ENCODE measurements at places on chromosomes 11 and 22.

GRCh38 chr11:45517171-45517770 is 148.2 kb downstream of the CHST1 start:
- DNase-seq = no peak

- no peak for DNase-seq
Measured at GRCh38 chr11:66478729-66479393, 1.4 kb upstream of the DPP3 start.

GRCh38 chr22:37686002-37686982 is at the start of gene NOL12:
Gene NOL12 (plus strand): TSS chr22:37686343. CDS start chr22:37686393, 50 bp downstream.
- DNase-seq = peak; percentile 65

- DNase-seq = no peak
Measured at GRCh38 chr11:7484645-7485044, 661 bp upstream of the OLFML1 start.

DNA sequence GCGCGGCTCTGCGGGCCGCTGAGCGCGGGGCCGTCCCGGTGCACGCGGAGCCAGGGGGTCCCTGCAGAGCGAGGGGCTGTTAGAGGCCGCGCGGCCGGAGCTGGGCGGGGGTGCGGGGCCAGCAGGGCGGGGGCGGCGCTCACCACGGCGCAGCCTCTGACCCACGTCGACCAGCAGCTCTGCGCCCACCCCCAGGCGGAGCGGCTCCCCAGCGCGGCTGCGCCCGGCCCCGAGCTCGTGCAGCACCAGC is 385 bp upstream of the SCO2 start:
- peak; percentile 66 for DNase-seq

DNA sequence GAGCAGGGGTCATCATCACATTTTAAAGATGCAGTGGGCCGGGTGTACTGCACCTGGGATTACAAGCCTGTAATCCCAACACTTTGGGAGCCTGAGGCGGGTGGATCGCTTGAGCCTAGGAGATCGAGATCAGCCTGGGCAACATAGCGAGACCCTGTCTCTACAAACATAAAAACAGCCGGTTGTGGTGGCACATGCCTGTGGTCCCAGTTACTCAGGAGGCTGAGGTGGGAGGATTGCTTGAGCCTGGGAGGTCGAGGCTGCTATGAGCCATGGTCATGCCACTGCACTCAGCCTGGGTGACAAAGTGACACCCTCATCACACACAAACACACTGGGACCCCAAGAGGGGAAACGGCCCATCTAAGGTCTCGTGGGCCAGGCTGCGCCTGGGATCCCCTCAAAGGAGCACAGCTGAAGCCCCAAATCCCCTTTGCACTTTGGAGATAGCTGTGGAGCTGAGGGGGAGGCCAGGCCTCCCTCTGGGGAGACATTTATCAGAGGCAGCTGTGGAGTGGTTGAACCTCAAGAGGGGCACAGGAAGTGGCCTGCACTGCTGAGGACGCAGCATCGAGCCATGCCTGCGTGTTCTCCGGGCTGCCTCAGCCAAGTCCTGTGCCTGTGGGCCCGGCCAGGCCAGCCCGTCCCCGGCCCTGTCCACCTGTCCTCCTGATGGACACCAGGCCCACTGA is 27.5 kb downstream of the OSBPL5 start:
- no peak for DNase-seq

GRCh38 chr11:134630861-134631260 is 218.8 kb upstream of the B3GAT1 start:
- DNase-seq = no peak

DNA sequence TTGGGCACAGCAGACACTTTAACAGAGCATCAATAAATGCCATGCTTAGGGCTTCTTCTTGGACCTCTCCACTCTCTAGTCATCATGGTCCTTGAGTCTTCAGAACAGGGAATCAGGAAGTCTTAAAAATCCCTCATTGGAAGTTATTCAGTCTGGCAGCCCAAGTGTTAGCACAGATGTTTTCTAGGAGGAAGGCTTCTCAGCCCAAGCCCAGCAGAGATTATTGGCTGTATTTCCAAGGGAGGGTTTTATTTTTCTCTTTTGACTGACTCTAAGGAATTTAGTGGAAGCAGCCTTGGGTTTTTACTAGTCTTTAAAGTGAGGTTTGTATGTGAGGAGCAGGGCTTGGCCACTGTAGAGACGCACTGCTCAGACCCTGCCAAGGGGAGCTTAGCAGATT is 41.9 kb downstream of the CEP164 start:
- no peak for DNase-seq

DNA sequence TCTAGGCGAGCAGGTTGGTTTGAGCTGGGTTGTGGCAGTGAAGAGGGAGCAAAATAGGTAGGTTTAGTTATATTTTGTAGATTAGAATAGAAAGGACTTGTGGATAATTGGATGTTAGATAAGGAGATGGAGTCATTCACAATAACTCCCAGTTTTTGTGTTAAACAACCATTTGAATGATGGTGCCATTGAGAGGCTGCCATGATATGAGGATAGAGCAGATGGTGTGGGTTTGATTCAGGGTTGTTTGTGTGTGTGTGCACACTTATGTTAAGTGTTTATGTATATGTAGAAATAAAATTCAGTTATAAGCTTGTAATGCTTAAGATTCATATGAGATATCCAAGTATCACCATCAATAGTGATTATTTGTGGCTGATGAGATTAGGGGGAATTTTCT is 166.6 kb downstream of the NXPE2 start:
- no peak for DNase-seq

GRCh38 chr11:104089481-104089880 is 53.0 kb downstream of the DDI1 start:
- DNase-seq = no peak

DNA sequence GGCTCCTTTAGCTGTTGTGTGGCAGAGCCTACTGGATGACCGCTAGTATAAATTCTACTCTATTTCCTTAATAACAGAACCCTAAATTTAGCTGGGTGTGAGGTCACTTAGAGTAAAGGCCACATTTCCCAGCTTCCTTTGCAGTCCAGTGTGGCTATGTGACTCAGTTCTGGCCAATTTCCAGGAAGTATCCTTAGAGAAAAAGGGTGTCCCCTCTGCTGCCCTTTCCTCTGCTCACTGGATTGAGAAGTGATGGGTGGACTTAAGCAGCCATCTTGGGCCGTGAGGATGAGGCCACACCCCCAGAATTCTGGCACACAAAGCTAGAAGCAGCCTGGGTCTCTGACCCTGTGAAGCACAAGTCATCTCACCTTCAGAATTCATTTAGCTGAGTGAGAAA is 11.7 kb upstream of the RASD2 start:
- DNase-seq = no peak

DNA sequence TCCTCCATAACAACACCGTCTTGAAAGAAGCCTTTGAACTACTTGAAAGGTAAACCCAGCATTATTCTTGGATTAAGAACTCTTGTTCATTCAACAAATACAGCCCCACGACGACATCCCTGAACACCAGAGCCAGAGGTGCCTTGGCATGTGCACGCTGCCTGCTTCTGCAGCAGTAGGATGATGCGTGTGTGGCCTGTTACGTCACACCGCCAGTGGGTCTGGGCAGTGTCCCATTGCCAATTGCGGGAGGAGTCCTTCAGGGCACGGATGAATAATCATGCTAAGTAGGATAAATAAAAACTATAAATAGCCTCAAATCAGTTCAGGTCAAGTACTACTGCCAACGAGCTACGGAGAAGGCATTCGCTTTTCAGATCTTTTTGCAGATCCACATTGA is 380.5 kb downstream of the SHANK2 start:
- DNase-seq = peak; percentile 10

DNA sequence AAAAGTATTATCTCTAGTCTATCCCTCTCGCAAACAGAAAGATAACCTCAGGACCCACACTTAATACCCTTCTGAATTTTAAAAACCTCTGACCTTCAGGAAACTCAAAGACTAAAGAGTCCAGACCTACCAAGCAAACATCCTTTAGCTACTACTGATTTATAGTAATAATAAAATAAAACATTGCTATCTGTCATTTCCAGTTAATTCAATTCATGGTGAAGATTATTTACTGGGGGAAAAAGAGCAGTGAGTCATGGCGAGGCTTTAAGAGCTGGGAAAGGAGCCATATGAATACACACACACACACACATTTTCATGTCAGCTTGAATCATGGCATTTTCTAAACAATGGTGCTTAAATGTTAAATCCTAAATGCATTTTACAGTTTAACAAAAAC is 87.1 kb downstream of the FAM76B start:
- no peak for DNase-seq

GRCh38 chr11:7060868-7061267 is 27.9 kb upstream of the RBMXL2 start:
- DNase-seq = no peak

DNA sequence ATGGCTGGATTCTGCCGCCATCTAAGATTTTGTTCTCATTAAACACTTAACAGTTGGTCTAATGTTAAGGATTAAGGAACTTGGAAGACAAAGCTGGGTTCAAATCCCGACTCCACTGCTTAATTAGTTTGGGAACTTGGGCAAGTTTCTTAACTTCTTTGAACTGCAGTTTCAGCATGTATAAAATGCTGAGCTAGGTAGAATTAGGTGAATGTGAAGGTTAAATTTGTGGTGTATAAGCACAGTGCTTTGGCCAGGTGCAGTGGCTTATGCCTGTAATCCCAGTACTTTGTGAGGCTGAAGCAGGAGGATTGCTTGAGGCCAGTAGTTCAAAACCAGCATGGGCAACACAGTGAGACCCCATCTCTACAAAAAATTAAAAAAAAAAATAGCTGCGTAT is 160.7 kb upstream of the RASSF10 start:
- DNase-seq = no peak

Measured in NCI-H526 treated with DMSO at 0.1 percent for 48 hours (cell line).